Kidney (tissue), 22 donors: ENCODE measurements at places on chromosomes 6 and 20. TPM values are rescaled to one million over a fixed set of nuclear protein-coding genes. Genes with fewer than 3 reads are reported as not detected.

Gene PGC
- total RNA-seq: not detected

Gene IMPG1
- not detected for total RNA-seq

Gene L3MBTL1
- total RNA-seq: 16.2 TPM

Gene SYNDIG1
- total RNA-seq: 5.4 TPM

Gene PI3
- total RNA-seq: 8.7 TPM

Gene ECT2L
- 0.13 TPM for total RNA-seq

Gene BTNL2
- total RNA-seq: not detected

Gene CALHM4
- total RNA-seq: not detected

DNA sequence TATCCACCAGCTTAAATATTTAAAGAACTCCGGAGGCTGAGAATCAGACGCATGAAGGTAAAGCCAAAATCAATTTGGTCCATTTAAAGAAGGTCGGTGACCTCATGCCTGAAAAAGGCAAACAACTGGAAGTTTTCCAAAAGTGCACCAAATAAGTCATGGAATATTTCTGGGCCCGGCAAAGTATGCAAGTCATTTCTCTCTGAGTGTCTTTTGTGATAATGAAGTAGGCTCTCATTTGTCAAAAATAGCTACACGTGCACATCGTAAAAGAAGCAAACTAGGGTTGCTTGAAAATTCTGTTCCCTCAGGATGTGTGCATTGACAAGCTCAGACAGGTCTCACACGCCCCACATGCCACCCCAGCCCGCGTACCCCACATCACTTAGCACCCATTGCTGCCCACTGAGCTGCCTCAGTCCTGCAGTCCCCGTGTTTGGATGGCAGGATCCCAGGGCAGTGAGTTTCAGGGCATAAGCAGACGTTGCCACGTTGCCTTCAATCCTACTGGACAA is 20.5 kb upstream of the PYGB start:
- H3K27ac ChIP-seq: peak overlapping the region; percentile 13
- H3K4me1 ChIP-seq: no peaks in the 10 kb centered on the region
- no peak for DNase-seq
- H3K36me3 ChIP-seq: no peaks in the 10 kb centered on the region
- no peaks in the 10 kb centered on the region for H3K27me3 ChIP-seq
- H3K4me3 ChIP-seq: no peak overlapping the region

GRCh38 chr6:41199552-41200246 is 1.2 kb downstream of the TREML2 start:
- H3K4me1 ChIP-seq: no peaks in the 10 kb centered on the region
- H3K36me3 ChIP-seq: no peaks in the 10 kb centered on the region
- no peak overlapping the region for H3K27ac ChIP-seq
- no peak overlapping the region for H3K4me3 ChIP-seq
- no peaks in the 10 kb centered on the region for H3K27me3 ChIP-seq

- no peak for DNase-seq
- H3K27me3 ChIP-seq: no peaks in the 10 kb centered on the region
- no peak overlapping the region for H3K27ac ChIP-seq
These were observed 52.3 kb downstream of the HBS1L start for GRCh38 chr6:135002229-135002844.

DNA sequence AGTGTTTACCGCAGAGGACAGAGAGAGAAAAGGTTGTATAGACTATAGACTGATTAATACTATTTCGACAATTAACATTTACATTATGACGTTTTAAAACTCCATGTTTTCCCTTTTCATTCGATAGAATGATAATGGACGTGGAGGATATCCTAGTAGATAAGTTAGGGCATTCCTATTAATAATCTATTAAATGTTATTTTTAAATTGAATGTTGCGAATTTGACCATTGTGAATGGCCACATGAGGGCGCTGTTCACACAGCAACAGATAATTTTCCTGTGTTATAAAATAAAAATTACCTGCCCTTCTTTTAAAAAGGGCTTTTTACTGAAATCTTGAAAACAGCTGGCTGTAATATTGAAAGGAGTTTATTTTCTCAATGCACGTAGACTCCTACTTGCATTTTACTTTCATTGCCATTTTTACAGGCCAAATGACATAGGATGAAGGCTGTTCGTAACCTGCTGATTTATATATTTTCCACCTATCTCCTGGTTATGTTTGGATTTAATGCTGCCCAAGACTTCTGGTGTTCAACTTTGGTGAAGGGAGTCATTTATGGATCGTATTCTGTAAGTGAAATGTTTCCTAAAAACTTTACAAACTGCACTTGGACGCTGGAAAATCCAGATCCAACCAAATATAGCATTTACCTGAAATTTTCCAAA is 3.3 kb downstream of the ADGRB3 start:
- no peak for DNase-seq
- no peak overlapping the region for H3K4me3 ChIP-seq
- peaks cover 2% of the 10 kb centered on the region for H3K4me1 ChIP-seq
- no peak overlapping the region for H3K27ac ChIP-seq
- H3K27me3 ChIP-seq: peaks cover 8% of the 10 kb centered on the region

GRCh38 chr20:52833901-52834300 is 138.3 kb upstream of the TSHZ2 start:
- H3K27ac ChIP-seq: no peak overlapping the region
- DNase-seq: no peak
- no peaks in the 10 kb centered on the region for H3K36me3 ChIP-seq
- no peaks in the 10 kb centered on the region for H3K4me1 ChIP-seq

DNA sequence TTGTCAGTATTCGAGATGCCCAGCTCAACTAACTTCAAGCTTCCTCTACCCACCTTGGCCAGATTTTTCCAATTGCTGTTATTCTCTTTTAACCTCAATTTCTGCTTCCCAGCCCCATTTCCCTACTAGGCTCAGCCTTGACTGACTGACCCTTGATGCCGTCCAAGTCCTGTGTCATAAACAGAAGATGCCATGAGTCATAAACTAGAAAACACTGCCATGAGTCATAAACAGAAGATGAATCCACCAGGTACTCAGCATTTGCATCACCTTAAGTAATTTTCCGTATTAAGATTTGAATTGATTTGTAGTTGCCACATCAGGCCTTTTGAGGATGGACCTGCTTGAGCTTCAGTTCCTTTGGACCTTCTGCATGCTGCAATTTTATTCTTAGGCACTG is 123.8 kb downstream of the FAM83B start:
- H3K36me3 ChIP-seq: no peaks in the 10 kb centered on the region
- H3K27ac ChIP-seq: no peak overlapping the region
- DNase-seq: no peak
- H3K4me3 ChIP-seq: no peak overlapping the region

DNA sequence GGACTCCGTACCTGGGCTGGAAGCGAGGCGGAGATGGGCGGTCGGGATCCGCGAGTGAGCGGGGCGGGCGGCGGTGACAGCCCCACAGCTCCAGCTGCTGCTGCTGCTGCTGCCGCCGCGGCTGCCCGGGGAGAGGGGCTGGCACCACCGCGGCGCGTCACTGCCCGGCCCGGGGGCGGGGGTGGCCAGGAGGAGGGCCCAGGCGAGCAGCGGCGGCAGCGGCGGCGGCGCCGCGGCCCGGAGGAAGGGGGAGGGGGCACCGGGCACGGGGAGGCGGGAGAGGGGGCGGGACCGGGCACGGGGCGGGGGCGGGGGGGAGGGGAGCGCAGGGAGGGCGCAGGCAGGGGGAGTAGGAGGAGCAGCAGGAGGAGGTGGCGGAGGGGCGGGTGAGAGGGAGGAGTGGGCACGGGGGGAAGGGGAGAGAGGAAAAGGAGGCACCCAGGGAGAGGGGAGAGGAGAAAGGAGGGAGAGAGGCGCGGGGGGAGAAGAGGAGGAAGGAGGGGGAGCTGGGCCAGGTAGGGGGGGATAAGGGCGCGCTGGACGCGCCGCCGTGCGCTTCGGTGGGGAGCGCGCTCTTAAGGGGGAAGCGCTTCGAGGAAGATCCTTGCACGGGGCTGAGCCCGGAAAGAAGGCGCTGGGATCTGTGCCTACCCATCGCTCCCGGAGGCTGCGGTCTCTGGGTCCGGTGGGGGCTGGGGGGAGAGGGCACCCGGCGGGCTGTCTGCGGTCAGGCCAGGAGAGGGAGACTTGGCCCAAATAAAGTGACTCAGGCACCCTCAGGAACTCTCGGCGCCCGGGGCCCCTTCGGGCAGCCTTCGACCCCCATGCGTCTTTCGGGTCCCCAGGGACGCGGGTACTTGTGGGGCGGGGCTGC is 101.5 kb downstream of the NOL4L start:
- peaks cover 6% of the 10 kb centered on the region for H3K4me1 ChIP-seq
- DNase-seq: peak; percentile 96
- H3K27ac ChIP-seq: peak overlapping the region; percentile 83
- H3K36me3 ChIP-seq: no peaks in the 10 kb centered on the region

DNA sequence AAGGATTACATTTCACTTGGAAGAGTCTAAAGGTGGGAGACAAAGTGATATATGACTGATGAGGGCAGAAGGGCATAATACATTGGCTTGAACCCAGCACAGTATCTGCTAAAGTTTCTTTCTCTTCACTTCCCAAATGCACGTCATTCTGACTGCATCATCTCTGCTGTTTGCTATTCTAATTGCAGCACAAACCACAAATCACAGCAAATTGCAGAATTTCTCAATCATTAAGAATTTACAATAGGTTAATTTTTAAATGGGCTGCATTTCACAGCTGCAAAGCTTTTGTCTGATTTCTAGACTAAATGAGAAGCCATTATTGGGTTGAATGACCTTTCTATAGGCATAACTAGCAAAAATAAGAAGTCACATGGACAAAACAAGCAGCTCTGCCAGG is 337.0 kb downstream of the RNGTT start:
- DNase-seq: no peak
- no peak overlapping the region for H3K27ac ChIP-seq
- H3K4me3 ChIP-seq: no peak overlapping the region
- no peaks in the 10 kb centered on the region for H3K36me3 ChIP-seq

DNA sequence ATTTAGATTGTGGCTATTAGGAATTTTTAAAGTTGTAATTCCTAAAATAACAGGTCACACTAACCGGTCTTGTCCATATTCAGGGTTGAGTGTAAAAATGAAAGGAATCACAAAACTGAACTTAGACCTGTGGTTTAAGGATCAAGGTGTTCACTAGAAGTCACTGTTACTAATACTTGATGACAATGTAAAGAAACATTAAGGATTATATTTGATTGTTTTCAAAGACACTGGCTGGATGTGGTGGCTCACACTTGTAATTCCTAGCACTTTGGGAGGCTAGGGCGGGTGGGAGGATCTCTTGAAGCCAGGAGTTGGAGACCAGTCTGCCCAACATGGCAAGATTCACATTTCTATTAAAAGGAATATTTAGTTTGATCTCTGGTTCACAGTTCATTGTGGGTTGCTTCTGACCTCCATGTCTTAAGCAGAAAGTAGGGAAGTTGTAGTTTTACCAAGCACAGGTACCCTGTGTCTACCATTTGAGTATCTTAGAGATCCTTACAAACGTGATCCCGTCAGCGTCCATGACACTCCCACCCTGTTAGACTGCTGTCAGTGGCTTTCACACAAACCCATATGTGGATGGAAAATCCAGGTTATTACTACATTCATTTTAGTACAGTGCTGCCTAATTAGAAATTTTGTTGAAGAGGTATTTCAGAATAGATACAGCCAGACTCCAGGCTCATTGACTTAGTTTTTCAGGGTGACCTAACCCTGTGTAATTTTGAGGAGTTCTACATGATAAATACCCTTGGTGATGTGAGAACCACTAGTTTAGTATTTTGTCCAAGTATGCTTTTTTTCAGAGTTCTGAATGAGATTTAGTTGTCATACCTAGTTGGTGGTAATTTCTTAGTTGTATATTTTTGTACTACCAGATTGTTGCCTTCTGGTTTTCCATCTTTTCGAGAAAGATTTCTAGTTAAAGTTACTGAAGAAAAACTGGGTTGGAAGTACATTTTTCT is 10.2 kb downstream of the SRSF3 start:
- H3K27me3 ChIP-seq: no peaks in the 10 kb centered on the region
- no peak overlapping the region for H3K4me3 ChIP-seq
- no peak overlapping the region for H3K27ac ChIP-seq
- peaks cover 44% of the 10 kb centered on the region for H3K36me3 ChIP-seq

DNA sequence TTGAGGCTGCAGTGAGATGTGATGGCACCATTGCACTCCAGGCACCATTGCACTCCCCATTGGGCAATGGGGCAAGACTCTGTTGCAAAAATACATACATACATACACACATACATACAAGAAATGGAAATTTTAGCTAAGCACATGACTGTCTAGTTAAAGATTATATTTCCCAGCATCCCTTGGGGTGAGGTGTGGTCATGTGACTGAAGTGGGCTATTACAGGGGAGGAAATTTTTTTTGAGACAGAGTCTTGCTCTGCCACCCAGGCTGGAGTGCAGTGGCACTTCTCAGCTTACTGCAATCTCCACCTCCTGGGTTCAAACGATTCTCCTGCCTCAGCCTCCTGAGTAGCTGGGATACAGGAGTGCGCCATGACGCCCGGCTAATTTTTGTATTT is 32.0 kb upstream of the HMGA1 start:
- no peaks in the 10 kb centered on the region for H3K27me3 ChIP-seq
- no peaks in the 10 kb centered on the region for H3K4me1 ChIP-seq
- DNase-seq: no peak
- H3K36me3 ChIP-seq: no peaks in the 10 kb centered on the region

GRCh38 chr20:48986899-48987298 is 59.2 kb upstream of the CSE1L start:
- peaks cover 45% of the 10 kb centered on the region for H3K36me3 ChIP-seq
- no peaks in the 10 kb centered on the region for H3K4me1 ChIP-seq
- no peaks in the 10 kb centered on the region for H3K27me3 ChIP-seq
- no peak overlapping the region for H3K4me3 ChIP-seq
- no peak overlapping the region for H3K27ac ChIP-seq
- no peak for DNase-seq

- peaks cover 13% of the 10 kb centered on the region for H3K36me3 ChIP-seq
- H3K4me1 ChIP-seq: no peaks in the 10 kb centered on the region
- no peak overlapping the region for H3K27ac ChIP-seq
- no peaks in the 10 kb centered on the region for H3K27me3 ChIP-seq
- no peak for DNase-seq
These were observed 468.2 kb downstream of the PKHD1 start for GRCh38 chr6:51619042-51619799.

DNA sequence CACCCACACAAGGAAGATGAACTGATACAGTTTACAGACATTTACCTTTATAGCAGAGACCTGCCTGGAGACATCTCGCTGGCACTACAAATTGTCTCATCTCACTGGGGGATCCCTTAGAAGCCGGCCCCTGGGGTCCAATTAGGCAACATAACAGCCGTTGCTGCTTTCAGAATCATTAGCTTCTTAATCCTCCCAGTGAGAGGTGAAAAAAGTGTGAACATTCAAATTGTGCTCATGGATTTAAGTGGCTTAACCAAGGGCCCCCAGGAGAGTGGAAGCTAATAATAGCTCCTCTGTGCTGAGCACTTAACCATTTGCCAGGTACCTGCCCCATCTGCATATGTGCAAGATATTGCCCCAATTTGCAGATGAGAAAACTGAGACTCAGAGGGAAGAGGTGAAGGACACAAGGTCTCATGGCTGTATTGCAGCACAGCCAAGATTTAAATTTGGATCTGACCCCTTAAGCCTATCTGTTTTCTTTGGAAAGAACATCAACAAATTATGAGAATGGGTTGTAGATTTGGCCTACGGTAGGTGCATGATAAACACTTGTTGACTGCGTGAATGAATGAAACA is 101.0 kb downstream of the EYA2 start:
- no peaks in the 10 kb centered on the region for H3K36me3 ChIP-seq
- no peaks in the 10 kb centered on the region for H3K4me1 ChIP-seq
- no peak overlapping the region for H3K27ac ChIP-seq

- DNase-seq: no peak
- H3K27ac ChIP-seq: no peak overlapping the region
- H3K27me3 ChIP-seq: no peaks in the 10 kb centered on the region
- H3K36me3 ChIP-seq: no peaks in the 10 kb centered on the region
These were observed 172.0 kb downstream of the TBC1D7 start for GRCh38 chr6:13156381-13156780.
